PC-9 (cell line): ENCODE measurements at places on chromosomes 1 and 21.

DNA sequence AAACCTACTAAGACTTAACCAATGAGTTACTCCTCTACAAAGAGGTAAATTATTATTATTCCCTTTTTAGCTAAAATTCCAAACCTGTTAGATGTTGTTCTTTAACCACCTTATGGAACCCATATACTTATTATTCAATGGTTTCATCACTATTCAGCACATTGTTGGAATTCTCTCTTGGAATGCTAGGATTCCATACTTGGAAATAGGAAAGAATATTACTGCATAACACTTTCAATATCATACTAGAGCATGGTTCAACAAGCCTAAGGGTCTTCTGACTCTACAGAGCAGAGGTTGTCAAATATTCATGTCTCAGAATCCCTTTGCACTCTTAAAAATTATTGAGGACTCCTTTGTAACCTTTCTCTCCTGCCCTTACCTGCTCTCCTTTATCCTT lies 69.4 kb downstream of the DEGS1 start:
- peaks cover 6% of the 10 kb centered on the region; the same call in 1 of the 2 replicates for H3K36me3 ChIP-seq
- H3K27ac ChIP-seq = no peak overlapping the region
- H3K4me3 ChIP-seq = no peak overlapping the region
- H3K27me3 ChIP-seq = no peaks in the 10 kb centered on the region

DNA sequence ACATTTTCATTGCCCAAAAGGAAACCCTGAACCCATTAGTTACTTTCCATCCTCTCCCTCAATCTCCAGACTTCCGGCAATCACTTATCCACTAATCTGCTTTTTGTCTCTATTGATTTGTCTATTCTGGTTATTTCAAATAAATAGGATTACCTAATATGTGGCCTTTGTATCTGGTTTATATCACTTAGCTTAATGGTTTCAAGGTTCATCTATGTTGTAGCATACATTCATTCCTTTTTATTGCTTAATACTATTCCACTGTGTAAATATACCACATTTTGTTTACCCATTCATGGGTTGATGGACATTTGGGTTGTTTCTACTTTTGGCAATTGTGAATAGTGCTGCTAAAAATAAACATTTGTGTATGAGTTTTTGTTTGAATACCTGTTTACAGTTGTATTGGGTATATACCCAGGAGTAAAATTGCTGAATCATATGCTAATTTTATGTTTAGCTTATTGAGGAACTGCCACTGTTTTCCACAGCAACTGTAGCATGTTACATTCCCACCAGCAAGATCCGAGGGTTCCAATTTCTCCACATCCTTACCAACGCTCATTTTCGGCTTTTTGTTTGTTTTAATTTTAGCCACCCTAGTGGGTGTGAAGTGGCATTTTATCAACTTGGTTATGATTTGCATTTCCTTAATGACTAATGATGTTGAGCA lies 2.5 kb upstream of the SLC25A44 start:
- peaks cover 12% of the 10 kb centered on the region for H3K4me1 ChIP-seq
- no peak overlapping the region for H3K4me3 ChIP-seq
- DNase-seq = no peak
- H3K27ac ChIP-seq = no peak overlapping the region
- H3K36me3 ChIP-seq = no peaks in the 10 kb centered on the region

DNA sequence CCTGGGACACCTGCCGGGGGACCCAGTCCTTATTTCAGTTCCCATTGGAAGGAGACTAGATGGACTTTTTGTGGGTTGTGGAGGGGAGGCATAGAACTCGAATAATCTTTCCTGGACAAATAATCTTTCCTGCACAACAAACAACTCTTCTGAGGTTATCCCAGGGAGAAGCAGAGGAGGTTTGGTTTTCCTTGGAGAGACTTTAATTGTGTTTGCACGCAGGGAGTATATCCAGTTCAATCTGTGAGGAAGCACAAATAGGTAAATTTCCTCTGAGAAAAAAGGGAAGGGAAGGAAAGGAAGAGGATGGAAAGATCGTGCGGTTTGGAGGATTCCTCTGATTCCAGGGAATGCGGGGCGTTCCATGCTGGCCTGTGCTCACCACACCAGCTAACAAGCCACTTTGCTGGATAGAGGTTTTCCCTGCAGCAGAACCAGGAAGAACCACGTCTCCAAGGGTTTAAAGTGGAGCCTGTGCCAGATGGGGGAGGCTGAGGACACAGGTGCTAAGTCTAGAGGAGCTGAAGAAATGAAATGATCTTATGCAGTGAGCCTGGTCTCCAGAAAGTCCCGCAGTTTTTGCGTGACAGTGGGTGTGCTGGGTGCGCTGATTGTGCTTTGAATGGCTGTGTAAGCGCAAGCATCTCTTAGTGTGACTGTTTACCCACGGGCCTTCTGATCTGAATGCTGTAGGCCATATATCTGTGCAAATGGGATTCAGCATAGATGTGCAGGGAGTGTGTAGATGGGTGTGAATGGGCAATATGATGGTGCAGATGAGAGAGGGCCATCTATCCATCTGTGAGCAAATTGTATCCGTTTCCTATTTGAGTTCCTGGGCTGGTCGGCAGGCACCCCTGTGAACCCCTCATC lies 7.6 kb downstream of the PAX7 start:
- peaks cover 34% of the 10 kb centered on the region for H3K27me3 ChIP-seq
- H3K36me3 ChIP-seq = no peaks in the 10 kb centered on the region
- DNase-seq = no peak
- H3K4me3 ChIP-seq = no peak overlapping the region

DNA sequence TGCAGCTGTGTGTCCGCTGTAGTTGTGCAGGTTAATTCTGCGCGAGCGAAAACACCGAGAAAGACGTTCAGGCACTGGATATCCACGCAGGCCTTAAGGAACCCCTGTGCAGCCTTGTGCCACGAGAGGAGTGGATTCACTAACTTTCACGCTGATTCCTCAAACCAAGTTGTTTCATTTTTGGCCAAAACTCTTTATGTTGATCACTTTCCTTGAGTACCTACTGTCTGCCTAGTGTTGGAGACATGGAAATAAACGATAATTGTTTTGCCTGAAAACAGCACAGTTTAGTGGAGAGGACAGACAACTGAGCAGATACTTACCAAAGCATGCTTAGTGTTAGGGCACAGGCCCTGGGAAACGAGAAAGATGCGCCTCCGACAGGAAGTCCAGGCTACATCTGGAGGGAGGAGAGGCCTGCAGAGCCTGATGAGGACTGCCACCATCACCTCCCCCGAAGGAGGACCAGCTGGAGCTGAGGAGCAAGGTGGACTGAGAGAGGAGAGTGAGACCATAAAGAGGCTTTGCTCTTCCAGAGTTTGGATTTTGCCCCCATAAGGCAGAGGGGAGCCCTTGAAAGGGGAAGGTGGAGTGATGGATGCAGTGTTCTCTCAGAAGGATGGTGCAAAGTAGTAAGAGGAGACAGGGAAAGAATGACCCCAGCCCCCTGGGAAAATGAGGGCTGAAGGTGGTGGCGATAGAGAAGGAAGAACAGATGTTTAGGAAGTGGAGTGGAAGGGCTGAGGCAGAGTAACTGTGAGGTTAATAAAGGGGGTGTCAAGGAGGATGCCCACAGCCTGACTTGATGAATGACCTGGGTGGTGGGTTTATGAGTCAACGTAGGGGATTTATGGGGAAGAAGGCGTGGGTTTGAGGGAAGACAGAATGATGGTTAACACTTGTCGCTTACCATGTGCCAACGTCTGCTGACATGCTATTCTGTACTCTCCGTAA lies 956 bp upstream of the SCAF4 start:
- H3K27ac ChIP-seq = peak overlapping the region; percentile 38
- no peak for DNase-seq
- H3K4me1 ChIP-seq = peaks cover 21% of the 10 kb centered on the region
- peak overlapping the region; percentile 61 for H3K4me3 ChIP-seq
- no peaks in the 10 kb centered on the region for H3K36me3 ChIP-seq
- H3K27me3 ChIP-seq = no peaks in the 10 kb centered on the region

DNA sequence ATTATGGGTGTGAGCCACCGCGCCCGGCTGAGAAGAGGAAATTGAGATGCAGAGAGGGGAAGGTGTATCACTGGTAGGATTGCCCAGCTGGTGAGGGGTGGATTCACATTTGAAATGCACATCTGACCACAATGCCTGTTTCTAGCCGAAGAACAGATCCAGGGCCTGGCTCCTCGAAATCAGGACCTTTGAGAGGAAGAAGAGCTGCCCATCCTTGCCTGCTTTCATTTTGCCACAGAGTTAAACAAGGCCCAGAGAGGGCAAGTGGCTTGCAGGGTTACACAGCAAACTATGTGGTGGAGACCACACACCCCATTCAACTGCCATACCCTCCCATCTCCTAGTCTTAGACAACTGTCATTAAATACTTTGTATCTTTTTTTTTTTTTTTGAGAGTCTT lies 32.9 kb upstream of the TMEM61 start:
- H3K36me3 ChIP-seq = no peaks in the 10 kb centered on the region
- no peak overlapping the region for H3K4me3 ChIP-seq
- H3K27me3 ChIP-seq = no peaks in the 10 kb centered on the region
- H3K4me1 ChIP-seq = peaks cover 38% of the 10 kb centered on the region
- DNase-seq = no peak

DNA sequence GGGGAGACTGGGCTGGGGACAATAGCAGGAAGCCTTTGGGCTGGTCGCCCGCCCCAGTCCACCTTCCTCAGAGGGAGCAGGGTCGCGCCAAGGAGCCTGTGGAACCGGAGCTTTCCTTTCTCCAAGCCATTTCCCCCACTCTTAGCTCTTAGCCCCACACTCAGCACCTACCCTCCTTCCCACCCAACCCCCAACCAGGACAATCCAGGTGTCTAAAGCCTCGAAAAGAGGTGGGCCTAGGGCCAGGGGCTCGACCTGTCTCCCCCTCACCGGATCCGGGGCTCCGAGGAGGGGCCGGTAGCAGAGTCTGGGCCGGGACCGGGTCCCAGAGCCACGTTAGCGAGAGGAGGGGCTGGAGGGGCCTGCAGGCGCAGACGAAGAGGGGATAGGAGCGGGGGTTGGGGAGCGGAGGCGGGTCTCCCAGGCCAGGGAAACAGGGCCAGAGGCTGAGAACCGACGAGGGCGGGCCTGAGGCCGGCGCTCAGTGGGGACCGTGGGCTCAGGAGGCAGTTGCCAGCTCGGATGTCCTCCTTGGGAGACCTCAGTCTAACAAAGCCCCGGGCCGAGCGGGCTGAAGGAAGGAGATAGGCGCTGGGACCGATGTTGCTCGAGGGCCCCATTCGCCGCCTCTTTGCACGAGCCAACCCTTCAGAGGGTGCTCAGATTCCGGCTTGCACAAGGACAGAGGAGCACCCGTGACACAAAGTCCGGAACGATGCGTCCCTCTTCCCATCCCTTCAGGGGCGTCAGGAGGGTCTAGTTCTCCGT lies 943 bp downstream of the SEMA6C start:
- H3K36me3 ChIP-seq = no peaks in the 10 kb centered on the region
- H3K27ac ChIP-seq = no peak overlapping the region
- no peaks in the 10 kb centered on the region for H3K27me3 ChIP-seq
- H3K4me3 ChIP-seq = peak overlapping the region; percentile 78; the same call in 1 of the 2 replicates
- peaks cover 5% of the 10 kb centered on the region for H3K4me1 ChIP-seq

GRCh38 chr1:40004857-40005256 lies 35.7 kb upstream of the CAP1 start:
- H3K4me3 ChIP-seq = no peak overlapping the region
- H3K4me1 ChIP-seq = no peaks in the 10 kb centered on the region
- H3K27ac ChIP-seq = no peak overlapping the region
- no peaks in the 10 kb centered on the region for H3K27me3 ChIP-seq
- no peak for DNase-seq
- H3K36me3 ChIP-seq = no peaks in the 10 kb centered on the region

DNA sequence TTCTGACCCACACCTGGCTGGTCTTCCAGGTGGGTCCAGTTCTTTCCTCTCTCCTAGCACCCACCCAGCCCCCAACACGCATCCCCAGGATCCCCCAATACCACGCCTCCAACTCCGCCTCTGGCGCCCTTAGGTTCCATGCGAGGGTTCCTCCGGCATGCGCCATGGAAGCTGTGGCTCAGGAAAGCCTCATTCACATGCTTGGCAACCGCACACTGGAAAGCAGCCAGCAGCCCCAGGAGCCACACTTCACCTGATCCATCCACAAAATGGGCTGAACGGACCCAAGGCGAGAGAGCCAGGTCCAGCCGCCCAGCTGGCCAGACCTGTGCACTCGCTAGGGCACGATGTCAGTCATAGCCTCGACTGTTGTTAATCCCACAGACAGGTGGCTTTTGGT lies 161.2 kb downstream of the PSMG1 start:
- peaks cover 22% of the 10 kb centered on the region for H3K4me1 ChIP-seq
- H3K4me3 ChIP-seq = no peak overlapping the region
- H3K27me3 ChIP-seq = no peaks in the 10 kb centered on the region
- DNase-seq = no peak
- H3K36me3 ChIP-seq = no peaks in the 10 kb centered on the region

- H3K36me3 ChIP-seq = no peaks in the 10 kb centered on the region
- DNase-seq = no peak
- no peaks in the 10 kb centered on the region for H3K27me3 ChIP-seq
- no peaks in the 10 kb centered on the region for H3K4me1 ChIP-seq
These were observed 15.3 kb upstream of the TRNAU1AP start for GRCh38 chr1:28537457-28538199.
